Stimulated activated CD4-positive, alpha-beta T cell treated with anti-CD3 and anti-CD28 coated beads, TNF-alpha, amount 100 ng/mL, for 4 hours (primary cell): ENCODE measurements at places on chromosomes 6 and 20.

GRCh38 chr6:133262804-133263203 is 21.6 kb downstream of the EYA4 start:
- no peak for DNase-seq

DNA sequence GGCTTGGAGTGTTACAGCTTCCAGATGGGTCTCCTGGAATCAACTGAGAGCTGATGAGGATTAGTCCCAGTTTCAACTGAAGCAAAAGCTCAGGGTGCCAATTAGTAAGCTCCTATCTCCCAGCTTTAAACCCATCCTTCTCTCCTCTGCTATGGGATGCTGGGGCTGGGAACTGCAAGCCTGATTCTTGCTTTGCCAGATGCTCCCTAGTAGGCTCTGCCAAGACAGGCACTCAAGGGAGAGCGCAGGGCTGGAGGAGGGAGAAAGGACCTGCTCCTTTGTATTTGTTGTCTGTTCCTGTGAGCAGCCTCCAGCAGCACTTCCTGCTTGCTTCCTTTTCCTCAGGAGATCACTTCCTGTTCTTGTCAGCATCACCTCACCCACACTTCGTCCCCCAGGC is 309.7 kb downstream of the KIF16B start:
- no peak for DNase-seq

DNA sequence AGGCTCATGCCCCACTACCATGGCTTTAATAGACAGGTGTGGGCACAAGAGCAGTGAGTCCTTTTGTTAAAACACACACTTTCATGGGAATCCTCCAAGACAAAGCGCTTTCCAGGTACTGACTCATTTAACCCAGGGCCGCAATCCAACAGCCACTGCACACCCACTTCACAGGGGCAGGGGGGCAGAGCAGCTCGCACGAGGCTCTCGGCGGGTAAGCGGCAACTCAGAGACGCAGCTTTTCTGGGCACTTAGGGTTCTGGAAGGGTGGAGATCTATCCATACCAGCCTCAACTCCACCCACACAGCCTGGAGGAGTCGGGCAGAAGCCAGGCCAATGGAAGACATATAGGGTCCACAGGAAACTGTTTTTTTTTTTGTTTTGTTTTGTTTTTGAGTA is 28.6 kb downstream of the PSMG4 start:
- DNase-seq = no peak

DNA sequence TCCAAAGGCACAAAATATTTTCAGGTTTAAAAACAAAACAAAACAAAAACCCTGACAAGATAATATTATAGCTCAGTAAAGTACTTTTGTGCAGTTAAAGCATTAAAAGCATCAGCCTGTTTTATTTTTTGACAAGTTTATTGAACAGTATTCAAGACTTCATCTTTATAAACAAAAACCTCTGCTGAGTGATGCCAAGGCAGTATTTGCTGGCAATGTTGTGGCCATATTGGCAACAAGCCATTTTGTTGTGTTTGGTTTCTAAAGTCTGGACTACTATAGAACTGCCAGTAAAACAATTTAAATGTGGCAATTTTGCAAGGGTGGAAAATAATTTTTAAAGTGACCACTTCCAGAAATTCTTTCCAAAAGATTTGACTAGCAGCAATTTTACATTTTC is 15.9 kb downstream of the CPNE1 start:
- no peak for DNase-seq

GRCh38 chr6:53916804-53917463 is 122.1 kb downstream of the LRRC1 start:
- DNase-seq = no peak

- DNase-seq = no peak
Observed at GRCh38 chr6:135985471-135985870, 134.0 kb downstream of the PDE7B start.

DNA sequence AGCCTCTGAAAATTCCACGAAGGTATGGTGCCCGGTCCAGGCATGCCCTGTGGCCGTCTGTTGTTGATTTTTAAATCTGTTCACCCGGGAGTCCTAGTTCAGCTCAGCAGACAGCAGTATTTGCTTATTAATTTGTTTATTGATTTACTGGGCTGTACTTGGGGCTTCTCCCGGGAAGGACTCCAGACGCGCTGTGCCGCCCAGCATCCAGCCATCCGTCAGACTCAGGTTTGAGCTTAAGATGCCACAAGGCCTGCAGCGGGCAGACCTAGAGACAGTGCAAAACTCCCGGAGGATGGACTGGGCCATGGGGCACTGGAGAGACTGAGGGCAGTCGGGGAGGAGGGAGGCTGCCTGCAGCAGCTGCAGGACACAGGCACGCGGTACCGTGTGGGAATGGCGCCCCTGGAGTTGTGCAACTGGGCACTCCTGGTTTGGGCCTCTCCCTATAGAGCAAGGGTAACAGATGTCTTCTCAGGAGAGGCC is 17.3 kb upstream of the CCDC167 start:
- no peak for DNase-seq

DNA sequence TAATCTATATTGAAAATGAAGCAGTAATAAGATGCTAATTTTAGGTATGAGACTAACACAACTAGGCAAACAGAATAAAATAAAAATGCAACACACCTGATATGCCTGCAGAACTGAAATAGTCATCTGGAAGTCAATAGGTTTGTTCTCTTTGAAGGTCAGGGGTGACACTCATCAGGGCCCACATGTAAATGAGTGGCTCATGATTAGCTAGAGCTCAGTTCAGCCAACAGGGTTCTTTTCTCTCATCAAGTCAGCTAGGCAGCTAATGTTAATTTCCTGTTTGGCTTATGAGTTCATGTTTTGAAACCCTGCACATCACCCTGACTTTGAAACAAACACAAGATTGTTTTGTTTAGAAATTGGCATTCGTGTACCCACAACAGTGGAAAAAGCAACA is 23.8 kb downstream of the SMLR1 start:
- no peak for DNase-seq

DNA sequence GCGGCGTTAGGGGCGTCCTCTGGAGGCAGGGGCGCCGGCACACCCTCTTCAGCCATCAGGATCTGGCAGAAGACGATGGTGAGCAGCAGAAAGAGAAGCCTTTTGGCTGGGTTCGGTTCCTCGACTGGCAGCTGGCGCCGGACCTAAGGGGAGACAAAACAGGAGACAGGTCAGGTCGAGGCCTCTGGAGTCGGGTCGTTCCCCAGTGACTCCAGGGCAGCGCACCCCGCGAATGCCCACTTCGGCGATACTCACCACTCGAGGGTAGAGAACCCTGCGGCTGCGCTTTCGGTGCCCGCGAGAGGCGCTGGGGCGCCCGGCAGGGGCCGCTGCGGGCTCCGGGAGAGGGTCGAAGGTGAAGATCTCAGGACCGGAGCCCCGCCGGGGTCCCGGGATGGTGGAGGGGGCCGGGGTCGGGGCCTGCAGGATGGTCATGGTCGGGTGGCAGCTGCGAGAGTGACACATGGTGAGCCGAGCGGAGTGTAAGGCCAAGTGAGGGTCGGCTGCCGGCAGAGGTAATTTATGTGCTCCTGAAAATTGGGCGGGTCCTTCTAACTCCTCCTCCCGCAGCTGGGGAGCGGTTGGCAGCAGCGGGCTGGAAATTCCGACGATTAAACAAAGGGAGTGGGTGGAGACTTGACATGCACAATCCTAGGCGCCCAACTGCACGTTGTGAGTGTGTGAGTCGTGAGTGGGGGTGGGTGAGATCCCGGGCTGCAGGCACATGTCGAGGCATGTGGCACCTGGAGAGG is at the start of gene IER3:
TSS of gene IER3 (minus strand) at position 494 of the 752 bp plus-strand sequence. CDS start at position 465, 29 bp downstream.
- DNase-seq = peak; percentile 84

- no peak for DNase-seq
Observed at GRCh38 chr6:131231891-131232290, 96.6 kb downstream of the AKAP7 start.

DNA sequence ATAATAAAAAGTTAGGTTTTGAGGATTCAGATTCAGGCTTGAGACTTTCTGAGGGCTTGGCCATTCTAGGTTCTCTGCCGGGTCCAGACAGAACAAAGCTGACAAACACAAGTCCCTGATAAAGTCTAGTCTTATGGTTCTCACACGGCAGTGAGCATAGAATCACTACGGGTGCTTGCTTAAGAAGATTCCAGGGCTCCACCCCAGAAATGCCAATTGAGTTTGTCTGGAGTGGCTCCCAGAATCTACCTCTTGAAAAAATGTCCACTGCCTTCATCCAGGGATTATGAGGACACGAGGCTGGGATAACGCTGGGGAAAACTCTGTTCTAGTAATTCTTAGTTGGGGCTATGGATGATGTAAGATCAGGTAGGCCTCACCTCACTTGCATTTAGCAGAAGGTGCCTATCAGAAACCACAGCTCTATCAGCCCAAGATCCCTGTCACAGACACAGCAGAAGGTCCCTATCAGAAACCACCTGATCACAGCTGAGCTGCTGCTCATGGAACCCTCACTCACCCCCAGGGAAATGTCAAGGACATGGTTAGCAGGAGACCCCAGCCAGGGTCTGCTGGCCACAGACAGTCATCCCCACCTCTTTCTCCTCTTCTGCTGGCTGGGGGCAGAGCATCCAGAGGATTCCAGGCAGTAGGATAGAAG is 52.3 kb downstream of the RAB44 start:
- DNase-seq = no peak

GRCh38 chr20:50048420-50049166 is 64.4 kb downstream of the UBE2V1 start:
- no peak for DNase-seq

- DNase-seq = no peak
Observed at GRCh38 chr6:157128235-157128775, 195.0 kb downstream of the TMEM242 start.

DNA sequence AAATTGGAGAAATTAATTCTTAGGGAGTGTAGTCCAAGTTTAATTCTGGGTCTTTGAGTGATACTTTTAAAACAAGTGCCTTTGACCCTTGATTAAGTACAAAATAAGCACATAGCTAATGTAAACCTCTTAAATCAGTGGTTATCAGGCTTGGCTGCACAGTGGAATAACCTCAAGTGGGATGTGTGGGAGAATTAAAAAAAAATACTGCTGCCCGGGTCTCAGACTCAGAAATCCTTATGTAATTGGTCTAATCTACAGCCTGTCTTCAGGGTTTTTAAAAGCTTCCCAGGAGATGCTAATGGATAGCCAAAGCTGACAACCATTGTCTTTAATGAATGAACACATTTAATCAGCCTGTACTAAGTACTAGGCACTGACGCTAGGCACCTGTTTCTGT is 28.5 kb upstream of the TMEM14A start:
- DNase-seq = no peak

- DNase-seq = no peak
Observed at GRCh38 chr6:32183483-32184083, 470 bp downstream of the AGER start.

DNA sequence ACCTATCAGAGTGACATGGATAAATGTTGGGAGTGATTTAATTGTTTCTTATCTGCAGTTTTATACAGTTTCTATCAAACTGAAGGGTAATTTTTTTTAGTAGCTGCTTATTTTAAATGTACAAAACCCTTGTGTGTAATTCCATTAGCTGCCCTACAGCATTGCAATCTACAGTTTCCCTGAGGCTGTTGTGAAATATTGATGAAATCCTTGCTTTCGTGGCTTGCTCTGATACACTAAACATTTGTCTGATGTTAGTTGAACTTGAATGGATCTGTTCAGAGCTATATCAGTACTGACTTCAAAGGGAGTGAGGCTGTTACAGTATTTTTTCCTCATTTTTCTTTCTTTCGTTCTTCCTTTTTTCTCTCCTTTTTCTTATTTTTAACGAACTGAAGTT is 255.4 kb downstream of the TSHZ2 start:
- no peak for DNase-seq

- no peak for DNase-seq
Observed at GRCh38 chr6:36947570-36948351, 6.8 kb upstream of the PI16 start.

- no peak for DNase-seq
Observed at GRCh38 chr6:92777146-92777740, 642.1 kb downstream of the EPHA7 start.

- DNase-seq = no peak
Observed at GRCh38 chr20:53954723-53955658, 115.4 kb downstream of the BCAS1 start.

GRCh38 chr6:110491644-110492317 is 15.4 kb upstream of the SLC22A16 start:
- no peak for DNase-seq

- DNase-seq = no peak
Observed at GRCh38 chr20:51710361-51710894, 57.8 kb downstream of the ATP9A start.

DNA sequence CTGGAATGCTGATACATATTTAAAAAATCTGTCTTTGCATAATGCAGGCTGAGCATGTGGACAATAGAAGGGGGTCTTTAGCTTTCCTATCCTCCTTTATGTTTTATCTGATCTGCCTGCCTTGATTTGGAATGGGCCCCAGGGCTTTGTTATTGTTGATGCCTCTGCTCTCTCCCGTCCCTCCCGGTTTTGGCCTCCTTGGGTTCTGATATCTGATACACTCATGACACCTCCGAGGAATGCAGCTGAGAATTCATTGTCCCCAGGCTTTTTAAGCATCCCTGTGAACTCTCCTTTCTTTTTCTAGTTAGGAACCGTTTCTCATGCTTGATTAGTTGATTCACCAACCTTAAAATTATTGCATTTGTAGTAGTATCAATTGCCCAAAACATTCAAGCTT is 185.5 kb upstream of the RALGAPA2 start:
- no peak for DNase-seq

DNA sequence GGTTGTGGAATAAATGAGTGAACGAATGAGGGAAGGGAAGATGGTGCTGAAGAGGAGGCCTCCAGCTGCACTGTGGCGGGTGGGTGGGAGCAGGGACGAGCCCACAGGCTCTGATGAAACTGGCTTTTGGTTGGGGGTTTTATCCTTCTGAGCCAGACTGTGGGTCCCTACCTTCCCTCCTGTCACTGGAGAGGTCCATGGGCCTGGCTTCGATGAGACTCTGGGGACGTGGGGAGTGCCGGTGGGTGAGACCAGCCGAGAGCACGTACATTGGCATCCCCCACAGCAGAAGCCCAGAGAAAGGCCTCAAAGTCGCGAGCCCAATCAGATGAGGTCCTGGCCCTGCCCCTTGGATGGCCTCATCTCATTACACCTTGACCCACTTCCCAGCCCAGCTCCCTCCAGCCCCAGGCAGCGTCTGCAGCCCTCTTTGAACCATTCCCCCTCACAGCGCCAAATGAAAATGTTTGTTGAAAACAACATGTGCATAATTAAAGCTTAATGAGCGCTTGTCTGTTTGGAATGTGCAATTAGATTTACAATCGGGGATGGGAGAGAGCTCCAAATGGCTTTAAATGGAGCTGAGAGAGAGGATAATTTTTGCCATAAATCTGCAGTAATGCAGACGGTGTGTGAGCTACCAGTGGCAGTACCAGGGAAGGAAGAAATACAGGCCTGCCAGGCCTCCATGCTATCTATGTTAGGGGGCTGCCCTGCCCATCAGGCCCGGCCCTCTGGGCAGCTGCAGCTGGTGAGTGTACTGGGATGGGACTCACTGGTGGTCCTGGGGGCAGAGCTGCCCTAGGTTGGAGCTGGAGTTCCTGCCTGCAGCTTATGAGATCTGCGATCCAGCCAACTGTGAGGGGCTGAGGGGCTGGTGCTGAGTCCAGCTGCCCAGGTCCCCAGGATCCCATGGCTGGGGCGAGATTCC is 47.2 kb downstream of the TOX2 start:
- no peak for DNase-seq

GRCh38 chr6:56807326-56807988 is 147.4 kb upstream of the BEND6 start:
- no peak for DNase-seq
